ENCODE measurements at places on chromosomes 5 and 9.

DNA sequence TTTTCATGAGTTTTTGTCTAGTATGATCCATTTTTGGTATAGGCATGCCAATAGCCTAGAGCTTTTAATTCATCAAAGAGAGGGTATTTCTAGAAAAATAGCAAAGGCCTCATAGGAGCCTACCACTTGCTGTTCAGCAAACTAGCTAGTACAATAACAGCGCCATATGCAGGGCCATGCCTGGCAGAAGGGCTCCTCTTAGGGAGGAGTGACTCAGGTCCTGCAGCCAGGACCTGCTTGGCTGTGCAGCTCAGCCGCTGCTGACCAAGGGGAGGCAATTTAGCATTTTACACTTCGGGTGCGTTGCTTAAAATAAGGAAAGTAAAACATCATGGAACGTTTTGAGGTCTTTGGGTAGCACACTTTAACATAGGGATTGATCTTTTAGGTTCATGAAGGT, 100.6 kb downstream of the TRIO start:
- DNase-seq = no peak

DNA sequence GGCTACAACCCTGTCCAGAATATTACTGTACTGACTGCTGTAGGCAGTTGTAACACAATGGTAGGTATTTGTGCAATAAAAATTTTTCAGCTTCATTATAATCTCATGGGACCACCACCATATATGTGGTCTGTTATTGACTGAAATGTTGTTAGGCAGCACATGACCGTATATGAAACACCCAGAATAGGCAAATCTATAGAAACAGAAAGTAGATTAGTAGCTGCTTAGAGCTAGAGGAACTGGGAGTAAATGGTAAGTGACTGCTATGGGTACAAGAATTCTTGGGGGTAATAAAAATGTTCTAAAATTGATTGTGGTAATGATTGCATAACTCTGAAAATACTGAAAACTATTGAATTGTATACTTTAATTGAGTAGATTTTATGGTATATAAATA, 185.7 kb downstream of the ESM1 start:
- no peak for DNase-seq

GRCh38 chr9:71249729-71250317, 128.4 kb upstream of the TRPM3 start:
- DNase-seq = no peak

GRCh38 chr9:94700445-94700844, 26.1 kb upstream of the AOPEP start:
- DNase-seq = no peak

DNA sequence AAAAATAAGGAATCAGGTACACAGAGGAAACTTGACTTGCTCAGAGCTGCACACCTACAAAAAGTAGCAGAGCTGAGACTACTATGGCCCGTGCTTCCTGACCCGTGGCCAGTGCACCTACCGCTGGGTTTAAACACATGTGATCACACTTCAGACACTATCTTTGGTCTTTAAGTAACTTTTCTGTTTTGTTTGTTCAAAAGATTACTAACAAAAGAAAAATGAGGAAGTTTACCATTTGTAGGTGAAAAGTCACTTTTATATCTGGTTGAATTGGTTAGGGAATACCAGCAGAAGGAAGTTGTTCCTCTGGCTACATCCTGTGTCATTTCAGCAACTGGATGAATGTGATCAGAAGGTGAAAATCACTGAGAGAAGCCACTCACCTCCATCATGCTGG, 6.5 kb upstream of the SYK start:
- DNase-seq = no peak

GRCh38 chr9:31146485-31147166, 1237.8 kb upstream of the ACO1 start:
- DNase-seq = no peak

- DNase-seq = no peak
Measured at GRCh38 chr5:34053571-34054399, 10.8 kb upstream of the C1QTNF3 start.

DNA sequence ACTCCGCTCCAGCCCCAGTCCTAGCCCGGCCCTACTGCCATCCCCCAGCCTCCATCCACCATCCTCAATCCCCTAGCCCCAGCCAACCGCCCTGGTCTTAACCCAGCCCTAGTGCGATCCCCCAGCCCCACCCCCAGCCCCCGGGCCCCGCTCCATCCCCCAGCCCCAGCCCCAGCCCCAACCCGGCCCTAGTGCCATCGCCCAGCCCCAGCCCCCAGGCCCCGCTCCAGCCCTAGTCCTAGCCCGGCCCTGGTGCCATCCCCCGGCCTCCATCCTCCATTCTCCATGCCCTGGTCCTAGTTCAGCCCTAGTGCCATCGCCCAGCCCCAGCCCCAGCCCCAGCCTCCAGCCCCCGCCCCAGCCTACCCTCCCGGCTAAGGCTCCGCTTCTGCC, 398 bp downstream of the TOR1A start:
- DNase-seq = no peak

GRCh38 chr9:121322737-121323448, 47.2 kb downstream of the STOM start:
- no peak for DNase-seq

DNA sequence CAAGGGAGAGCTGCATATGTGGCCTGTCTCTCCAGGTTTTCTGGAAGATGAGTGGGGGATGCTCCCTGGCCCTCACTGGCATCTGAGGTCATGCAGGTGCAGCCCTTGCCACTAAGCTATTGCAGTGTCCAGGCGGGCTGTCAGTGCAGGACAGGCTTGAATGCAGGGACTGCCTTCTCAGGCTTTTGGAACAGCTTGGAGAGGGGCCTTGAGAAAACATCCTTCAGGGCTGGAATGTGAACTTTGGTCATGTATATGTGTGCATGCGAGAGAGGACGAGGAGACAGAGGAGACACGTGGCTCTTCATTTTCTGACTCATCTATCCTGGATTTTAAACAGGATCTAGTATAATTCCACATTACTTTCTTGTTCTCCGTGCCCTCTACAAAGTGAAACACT, 90.3 kb downstream of the MACROH2A1 start:
- DNase-seq = no peak

DNA sequence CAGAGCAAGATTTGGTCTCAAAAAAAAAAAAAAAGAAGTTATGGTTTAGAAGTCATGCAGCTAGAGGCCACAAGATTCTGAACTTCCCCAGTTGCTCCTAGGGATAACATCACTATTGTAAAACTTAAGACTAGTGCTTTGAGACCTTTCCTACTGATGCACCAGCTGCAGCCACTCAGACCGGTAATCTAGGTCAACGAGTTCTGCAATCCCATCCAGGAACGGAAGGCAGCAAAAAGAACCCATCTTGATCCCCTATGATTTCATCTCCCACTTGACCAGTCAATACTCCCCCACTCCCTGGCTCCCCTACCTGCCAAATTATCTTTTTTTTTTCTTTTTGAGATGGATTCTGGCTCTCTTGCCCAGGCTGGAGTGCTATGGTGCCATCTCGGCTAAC, 46.9 kb upstream of the TTC39B start:
- no peak for DNase-seq

DNA sequence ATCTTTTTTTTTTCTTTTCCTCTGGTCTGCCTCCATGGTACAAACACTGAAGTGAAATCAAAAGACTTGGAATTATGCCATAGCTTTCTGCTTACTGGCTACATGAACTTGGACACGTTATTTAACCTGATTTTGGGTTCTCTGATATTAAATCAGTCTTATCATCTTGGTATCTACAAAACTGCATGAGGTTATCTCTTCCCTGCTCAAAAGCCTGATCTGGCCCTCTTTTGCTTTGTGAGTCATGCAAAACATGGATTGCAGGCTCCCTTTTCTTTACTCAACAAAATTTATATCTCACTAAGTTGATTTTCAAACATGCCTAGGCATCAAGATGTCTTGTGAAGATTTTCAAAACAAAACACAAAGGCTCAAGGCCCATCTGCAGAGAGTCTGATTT, 45.9 kb upstream of the FST start:
- DNase-seq = no peak

GRCh38 chr9:36078051-36078450, 41.3 kb downstream of the RECK start:
- DNase-seq = no peak

- DNase-seq = peak; percentile 94
Measured at GRCh38 chr9:94922098-94922607, 195.7 kb downstream of the AOPEP start.

GRCh38 chr9:89657765-89658164, 53.0 kb downstream of the GADD45G start:
- no peak for DNase-seq

DNA sequence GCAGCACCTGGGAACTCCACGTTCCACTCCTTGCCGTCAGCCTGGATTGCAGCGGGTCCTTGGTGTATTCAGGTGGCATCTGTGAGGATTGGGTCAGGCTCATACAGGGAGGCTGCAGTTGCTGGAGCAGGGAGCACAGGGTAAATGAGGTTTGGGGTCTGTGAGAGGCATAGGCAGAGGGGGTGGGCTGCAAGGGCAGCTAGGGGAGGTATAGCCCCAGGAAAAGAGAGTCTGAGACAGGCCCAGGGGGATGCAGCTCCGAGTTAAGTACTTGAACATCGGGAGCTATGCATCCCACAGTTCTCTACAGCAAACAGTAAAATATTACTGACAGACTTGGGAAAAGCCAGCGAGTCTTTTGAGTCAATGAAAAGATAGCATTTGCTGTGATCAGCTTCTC, 101.6 kb downstream of the TRIO start:
- DNase-seq = no peak

DNA sequence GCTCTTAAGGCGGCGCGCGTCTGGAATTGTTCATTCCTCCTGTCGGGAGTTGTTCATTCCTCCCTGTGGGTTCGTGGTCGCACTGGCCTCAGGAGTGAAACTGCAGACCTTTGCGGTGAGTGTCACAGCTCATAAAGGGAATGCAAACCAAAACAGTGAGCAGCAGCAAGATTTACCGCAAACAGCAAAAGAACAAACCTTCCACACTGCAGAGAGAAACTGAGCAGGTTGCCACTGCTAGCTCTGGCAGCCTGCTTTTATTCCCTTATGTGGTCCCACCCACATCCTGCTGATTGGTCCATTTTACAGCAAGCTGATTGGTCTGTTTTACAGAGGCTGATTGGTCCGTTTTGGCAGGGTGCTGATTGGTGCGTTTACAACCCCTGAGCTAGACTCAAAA, 1365.3 kb upstream of the WWC1 start:
- DNase-seq = no peak

DNA sequence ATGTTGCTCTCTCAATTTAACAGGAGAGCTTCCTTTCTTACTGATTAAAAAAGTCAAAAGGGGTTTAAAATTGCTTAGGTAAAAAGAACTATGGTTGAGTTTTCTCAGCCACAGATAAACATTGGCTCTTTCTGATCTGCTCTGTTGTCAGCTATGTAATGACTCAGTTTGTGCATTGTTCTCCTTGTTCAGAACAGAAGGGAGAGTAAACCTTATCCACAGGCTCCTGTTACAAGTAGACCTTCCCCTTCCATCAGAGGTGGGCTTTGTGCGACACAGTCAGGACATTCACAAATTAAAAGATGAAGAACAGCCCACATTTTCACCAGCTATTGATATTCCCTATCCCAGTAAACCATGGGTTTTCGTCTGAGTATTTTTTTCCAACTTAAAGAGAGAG, 236.3 kb upstream of the SEMA6A start:
- DNase-seq = no peak

DNA sequence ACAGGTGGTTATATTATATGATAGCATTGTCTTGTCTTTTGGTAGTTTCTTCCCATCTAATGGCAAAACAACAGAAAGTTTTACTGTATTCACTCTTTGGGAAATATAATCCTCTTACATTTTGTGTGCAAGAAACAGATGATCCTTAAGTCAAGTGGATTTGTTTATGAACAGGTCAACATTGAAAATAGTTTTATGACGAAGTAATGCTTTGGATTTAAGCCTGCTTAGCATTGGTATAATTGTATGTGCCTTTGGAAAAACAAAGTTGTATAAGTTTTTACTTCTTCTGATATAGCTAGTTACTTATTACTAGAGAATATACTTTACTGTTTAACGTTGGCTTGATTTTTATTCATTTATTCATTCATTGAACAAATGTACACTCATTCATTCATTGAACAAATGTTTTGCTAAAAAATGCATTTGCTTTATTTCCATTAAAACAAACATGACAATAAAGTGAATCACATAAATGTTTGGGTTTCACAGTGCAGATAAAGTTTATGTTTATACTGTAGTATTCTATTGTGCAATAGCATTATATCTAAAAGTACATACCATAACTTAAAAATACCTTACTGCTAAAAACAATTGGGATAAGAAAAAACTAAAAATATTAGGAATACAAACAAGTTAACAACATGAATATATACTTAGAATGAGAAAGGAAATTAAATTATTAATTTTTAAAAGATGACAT, 12.3 kb downstream of the SGCD start:
- no peak for DNase-seq

GRCh38 chr5:2017540-2018389, 135.0 kb upstream of the IRX4 start:
- no peak for DNase-seq

- peak; percentile 55 for DNase-seq
Measured at GRCh38 chr5:179240561-179240960, 104.7 kb downstream of the ADAMTS2 start.

DNA sequence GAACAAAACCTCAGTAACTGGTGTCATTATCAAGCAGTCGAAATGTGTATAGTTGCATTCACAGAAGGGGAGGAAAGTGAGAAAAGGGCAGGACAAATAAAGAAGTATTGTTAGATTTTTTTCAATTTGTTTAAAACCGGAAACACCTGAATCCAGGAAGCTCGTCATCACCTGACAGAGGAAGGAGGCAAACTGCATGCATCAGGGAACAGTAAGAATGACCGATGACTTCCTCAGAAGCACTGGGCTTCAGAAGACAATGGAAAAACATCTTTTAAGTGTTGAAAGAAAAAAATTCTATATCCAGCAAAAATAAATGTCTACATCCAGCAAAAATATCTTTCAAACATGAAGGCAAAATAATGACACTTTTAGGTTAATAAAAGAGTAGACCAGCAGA, 29.5 kb downstream of the PLEKHG4B start:
- no peak for DNase-seq

DNA sequence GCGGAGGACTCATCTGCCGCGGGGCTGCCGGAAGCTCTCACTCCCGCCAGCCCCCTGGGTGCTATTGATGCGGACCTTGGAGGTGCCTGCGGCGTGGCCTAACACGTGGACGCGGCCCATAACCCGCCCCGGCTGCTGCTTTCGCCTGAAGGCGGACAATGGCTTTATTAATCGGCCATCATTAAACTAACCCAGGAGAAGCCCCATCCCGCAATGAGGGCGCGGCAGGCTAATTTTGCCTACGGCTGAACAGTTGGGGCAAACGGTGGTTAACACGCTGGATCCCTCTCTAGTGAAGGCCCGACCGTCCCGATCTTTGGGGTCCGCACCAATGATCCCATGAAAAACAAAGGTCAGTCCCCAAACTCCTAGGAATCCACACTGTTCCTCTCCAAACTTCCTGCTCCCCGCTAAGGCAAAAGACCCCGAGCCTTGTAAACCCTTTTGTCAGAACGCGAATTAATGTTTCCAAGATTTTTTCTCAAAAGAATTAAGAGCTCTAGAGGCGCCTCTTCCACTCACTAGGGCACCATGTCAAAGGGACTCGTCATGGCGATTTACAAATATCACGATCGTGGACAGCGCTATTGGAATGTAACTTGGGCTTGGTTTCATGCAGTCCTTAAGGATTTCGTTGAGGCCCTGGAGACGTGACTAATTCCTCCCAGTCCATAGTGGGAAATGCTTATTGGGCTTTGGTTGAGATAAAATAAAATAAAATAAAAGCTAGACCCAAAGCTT, 193.1 kb downstream of the MEF2C start:
- DNase-seq = no peak

Data from posterior vena cava (tissue), 2 donors.